ENCODE measurements at places on chromosomes 11 and 22.

GRCh38 chr11:57444362-57445121 is 15.8 kb upstream of the RTN4RL2 start:
- no peak for DNase-seq

DNA sequence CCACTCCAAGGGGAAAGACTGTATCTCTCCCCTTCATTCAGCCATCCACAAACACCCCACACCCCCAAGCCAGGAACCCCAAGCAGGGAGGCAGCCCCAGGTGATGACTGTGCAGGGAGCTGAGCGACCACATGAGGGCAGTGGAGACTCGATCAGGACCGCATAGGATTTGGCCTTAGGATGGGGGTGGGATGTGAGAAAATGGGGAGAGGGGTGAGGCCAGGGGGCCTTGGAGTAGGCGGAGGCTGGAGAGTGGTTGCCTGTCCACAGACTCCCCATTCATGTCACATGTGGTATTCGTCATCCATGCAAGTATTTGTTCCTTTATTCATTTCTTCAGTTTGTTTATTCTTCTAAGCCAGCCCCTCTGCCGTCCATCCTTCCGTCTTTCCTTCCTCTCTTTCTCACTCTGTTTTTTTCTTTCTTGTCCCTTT is 2.7 kb upstream of the RHOD start:
- no peak for DNase-seq

DNA sequence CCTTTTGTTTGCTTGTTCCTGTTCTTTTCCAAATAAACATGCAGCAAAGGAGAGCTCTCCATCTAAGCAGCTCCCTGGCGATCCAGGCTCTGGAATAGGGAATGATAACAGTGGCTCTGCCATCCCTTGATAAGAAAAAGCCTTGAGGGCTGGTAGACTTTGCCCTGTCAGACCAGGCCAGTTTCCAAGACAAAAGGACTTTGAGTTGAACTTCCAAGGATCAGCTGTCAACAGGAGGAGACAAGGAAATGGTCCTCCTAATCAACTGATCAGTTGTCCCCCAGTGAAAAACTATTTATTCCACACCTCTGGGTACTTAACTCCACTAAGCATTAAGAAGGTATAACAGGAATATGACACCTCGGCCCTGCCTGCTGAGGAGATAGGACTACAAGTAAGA is 127.8 kb downstream of the PARVA start:
- no peak for DNase-seq

- no peak for DNase-seq
These were observed 62.5 kb downstream of the NAT10 start for GRCh38 chr11:34167961-34168360.

GRCh38 chr11:8381871-8382396 is 118.3 kb upstream of the LMO1 start:
- DNase-seq, result no peak

GRCh38 chr11:13682212-13682611 is 13.7 kb downstream of the FAR1 start:
- no peak for DNase-seq

- no peak for DNase-seq
These were observed 91.9 kb upstream of the TMEM45B start for GRCh38 chr11:129723761-129724162.

- no peak for DNase-seq
These were observed 6.5 kb upstream of the CERK start for GRCh38 chr22:46744581-46744980.

DNA sequence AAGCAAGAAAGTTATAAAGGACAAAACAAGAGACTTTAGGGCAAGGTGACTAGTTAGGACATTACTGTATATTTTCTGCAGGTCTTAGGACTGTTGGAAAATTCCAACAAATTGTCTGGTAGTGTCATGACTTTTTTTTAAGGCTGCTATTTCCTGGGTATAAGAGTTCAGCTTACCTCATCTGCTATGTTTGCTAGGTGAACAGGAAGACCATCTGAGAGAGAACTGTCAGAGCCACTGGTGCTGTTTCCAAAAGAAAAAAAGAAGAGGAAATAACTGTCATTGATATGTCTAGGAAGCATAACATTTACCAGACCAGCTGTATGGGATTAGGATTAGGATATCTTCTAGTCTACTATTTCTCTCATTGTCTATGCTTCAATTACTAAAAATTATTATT is 26.3 kb upstream of the MTCH2 start:
- DNase-seq, result no peak

- no peak for DNase-seq
These were observed 81.7 kb downstream of the AMOTL1 start for GRCh38 chr11:94849839-94850238.

- DNase-seq, result no peak
These were observed 8.6 kb upstream of the TRIM29 start for GRCh38 chr11:120146413-120147093.

- DNase-seq, result no peak
These were observed 153.8 kb upstream of the E2F8 start for GRCh38 chr11:19394525-19395016.

- no peak for DNase-seq
These were observed 417.6 kb downstream of the AASDHPPT start for GRCh38 chr11:106495046-106495445.

DNA sequence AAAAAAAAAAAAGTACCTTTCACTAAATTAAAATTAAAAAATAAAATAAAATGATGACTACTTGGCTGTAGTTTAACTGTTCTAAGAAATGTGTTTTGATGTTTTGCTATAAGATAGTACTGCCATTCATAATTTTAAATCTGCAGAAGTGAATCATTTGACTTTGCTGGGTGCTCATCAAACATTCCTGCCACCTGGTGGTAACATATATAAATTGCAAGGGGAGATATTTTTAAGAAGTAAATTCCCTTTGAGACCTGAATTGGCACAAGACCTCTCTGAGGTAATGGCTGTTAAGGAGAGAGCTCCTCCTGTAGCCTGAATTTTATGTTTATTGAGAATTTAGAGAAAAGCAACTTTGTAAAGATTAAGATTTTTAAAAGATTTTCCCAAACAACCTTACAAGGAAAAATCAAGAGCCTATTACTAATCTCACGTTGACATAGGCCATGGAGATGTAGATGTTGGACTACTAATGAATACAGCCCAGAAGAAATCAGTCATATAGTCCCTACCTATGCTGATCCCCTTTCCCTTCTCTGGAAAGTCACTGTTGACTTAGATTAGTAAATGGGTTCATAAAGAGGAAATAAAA is 11.9 kb upstream of the NARS2 start:
- no peak for DNase-seq

DNA sequence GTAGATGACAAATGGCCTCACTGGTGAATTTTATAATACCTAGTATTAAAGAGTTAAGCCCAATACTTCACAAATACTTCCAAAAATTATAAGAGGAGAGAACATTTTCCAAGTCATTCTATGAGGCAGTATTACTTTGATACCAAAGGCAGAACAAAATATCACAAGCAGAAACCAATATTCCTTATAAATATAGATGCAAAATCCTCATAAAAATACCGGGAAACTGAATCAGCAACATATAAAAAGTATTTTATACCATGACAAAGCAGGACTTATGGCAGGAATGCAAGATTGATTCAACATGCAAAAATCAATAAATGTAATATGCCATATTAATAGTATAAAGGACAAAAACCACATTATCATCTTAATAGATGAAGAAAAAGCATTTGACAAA is 22.1 kb upstream of the AMPD3 start:
- DNase-seq, result no peak

DNA sequence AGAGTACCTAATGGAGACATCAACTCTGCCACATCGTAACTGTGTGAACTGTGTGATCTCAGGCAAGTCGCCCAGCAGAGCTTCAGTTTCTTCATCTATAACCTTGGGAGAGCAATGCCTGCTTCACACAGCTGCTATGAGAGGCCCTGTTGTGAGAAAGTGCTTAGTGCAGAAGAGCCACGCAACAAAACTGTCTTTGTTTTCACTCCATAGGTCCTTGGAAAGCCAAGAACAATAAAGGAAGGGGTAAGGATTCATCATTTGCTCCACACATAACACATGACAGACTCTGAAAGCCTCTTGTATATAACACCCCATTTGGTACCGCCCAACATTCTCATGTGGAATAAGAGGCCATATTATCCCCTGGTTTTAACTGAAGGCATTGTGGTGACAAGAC is 231.9 kb upstream of the ISX start:
- no peak for DNase-seq

DNA sequence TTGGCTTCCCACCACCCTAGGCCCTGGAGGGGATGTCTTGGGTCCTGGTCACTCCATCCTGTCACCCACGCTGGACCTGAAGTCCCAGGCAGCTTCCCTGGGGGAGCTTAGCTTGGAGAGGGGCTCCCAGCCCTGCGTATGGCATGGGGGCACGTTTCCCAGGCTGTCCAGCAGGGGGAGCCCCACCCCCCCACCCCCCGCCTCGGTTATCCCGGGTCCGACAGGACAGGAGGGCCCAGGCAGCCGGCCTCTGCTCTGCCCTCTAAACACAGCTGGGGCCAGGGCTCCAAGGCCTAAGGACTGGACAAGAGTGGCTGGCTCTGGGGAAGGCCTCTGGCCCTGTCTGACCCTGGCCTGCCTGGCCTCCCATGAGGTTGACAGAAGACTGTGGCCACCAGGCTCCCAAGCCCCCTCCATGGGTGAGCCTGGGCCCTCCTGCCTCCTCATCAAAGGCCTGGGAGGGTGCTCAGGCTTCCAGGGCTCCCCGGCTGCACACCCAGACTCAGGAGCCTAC is 104.8 kb downstream of the NECTIN1 start:
- DNase-seq, result no peak

DNA sequence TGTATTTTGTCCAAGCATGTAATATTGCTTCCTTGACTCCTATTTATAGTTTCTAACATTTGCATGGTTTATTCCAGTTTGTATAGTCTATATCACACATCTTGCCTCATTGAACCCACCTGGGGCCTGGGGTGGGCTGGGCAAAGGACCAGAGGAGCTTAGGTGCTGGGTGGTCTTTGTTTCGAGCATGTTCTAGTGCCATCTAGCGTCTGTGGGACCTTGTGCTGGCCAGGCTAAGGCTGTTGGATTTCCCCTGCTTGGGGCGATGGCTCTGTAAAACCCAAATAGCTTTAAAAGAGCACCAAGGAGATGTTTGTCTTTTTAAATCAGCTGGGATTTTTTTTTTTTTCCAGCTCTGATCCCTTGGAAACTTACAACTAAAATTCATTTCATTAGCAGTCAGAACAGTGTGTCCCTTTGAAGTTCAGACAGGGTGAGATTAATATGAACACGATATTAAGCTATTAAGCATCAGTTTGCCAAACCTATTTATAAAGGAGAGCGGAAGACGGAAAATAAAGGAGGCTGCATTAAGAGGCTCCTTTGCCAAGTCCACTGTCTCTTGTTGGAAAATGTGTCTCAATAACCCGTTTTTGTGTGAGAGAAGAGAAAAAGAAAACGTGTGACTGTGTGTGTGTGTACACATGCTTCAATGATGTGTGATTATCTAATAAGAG is 157.4 kb downstream of the COMMD9 start:
- no peak for DNase-seq

DNA sequence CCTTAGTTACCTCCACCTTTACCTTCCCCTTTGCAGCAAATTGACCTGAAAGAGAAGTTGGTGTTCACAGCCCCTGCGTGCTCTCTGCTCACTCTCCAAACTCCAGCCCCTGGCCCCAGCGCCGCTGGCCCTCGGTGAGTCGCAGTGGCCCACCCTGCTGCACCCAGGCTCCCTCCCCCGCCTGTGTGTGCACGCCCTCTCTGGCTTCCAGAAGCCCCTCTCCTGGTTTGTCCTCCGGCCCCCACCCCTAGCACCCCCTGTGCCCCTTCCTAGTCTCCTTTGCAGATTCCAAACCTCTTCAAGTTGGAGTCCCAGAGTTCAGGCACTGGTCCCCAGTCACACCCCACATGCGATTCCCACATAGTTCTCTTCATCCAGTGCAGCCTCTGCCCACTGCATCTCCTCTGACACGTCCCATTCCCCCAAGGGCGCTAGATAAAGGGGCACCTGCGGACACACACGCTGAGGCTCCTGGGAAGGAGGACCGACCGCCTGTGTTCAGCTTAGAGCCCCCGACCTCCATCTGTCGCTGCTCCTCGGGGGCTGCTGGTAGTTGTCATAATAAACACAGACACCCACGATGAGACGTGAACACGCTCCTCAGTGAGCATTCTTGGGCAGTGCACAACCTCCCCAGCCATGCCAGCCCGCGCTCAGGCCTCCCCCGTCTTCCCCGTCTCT is 1.5 kb upstream of the PHRF1 start:
- DNase-seq, result no peak

- no peak for DNase-seq
These were observed 114.9 kb upstream of the E2F8 start for GRCh38 chr11:19355601-19356000.

DNA sequence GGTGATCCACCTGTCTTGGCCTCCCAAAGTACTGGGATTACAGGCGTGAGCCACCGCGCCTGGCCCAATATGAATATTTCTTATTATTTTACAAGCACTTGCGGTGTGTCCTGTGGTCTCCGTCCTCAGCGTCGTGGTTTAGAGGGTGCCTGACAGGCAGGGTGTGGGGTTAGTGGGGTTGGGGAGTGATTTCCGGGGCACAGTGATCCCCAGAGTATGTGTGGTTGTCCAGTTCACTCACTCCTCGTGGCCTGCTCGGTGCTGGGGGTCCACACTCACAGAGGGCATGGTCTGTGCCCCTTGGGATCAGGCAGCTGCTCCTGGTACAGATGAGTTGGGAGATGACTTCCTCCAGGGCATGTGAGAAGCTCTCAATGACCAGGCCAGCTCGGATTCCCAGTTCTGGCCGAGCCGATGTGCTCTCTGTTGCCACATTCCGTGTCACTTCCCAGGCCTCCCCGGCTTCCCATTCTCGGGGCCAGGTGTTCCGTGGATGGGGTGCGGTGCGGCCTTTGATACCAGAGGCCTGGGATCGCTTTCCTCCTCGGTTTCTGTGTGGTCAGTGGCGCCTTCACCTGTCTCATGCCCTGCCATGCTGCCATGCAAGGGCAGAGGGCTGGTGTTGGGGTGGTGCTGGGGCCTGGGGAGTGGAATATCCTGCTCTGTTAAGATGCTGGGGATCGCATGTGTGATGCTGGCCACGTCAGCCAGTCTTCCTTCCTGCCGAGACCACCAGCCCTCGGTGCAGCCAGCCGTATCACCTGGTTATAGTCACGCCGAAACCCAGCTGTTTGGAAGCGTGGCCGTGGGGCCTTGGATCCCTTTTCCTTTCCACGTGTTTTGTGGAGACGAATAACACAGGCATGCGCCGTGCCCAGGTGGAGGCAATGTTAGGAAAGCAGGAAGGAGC is 39.6 kb downstream of the PARVB start:
- no peak for DNase-seq

DNA sequence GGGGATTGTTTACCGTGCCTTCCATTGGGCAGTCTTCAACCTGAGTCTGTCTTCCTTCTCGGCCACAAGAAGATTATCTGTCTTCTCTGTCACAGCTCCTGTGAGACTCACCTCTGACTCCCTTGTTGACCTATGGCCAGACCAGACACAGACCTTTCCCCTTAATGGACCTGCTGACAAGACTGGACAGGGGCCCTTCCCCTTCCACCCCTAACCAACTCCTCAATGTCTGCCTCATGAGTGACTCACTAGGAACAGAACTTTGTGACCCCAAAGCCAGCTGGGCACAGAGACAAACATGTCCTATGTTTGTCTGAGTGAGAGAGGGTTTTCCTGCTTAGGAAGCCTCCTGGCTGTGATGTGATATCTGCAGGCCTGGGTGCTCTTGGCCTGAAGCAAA is 405.0 kb downstream of the BRD1 start:
- no peak for DNase-seq
